ENCODE measurements at places on chromosomes 4 and X. TPM values are rescaled to one million over a fixed set of nuclear protein-coding genes. Genes with fewer than 3 reads are reported as not detected.

GRCh38 chrX:7091923-7092322, 55.6 kb upstream of the STS start:
- no peak for DNase-seq

DNA sequence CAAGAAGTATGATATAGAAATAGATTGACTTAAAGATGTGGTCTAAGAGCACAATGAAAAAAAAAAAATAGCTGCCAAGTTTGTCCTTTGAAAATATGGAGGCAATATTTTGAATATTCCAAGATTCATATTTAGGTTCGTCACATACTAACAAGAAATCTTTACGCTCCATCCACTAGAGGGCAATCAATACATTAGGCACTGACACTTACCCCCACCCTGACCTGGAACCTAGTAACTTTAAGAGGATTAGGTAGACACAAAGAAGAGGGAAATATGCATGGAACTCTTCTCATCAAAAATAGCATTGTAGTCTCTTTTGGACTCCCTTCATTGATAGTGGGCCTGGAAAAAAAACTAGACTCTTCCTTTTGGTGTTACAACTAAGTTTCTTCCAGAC, 1108.1 kb downstream of the PCDH19 start:
- DNase-seq, result no peak

GRCh38 chr4:48944756-48945241, 38.2 kb upstream of the OCIAD2 start:
- no peak for DNase-seq

GRCh38 chr4:18733961-18734360, 712.4 kb upstream of the LCORL start:
- DNase-seq, result no peak

- peak; percentile 56 for DNase-seq
These were observed 30.7 kb upstream of the SMARCA5 start for GRCh38 chr4:143482840-143483239.

DNA sequence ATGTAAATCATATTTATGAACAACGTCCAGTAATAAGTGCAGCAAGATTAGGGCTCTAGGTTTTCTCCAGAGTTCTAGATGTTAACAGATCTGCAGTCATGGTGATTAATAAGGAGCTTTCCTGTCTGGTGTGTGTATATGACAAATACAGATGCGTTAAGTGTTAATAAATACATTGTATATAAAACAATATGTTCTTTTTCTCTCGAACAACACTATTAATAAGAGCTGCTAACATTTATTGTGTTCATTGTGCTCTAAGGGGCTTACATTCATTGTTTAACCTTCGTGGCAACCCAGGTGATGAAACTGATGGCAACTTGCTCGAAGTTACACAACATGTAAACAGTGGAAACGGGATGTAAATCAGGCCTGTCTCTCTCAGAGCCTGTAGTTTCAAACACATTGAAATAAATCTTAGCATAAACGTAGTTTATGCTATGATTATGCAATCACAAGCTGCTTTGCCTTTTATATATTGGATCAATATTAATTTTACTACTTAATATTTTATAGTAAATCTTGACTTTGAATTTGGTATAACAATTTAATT, 547 bp upstream of the CLGN start:
- no peak for DNase-seq

DNA sequence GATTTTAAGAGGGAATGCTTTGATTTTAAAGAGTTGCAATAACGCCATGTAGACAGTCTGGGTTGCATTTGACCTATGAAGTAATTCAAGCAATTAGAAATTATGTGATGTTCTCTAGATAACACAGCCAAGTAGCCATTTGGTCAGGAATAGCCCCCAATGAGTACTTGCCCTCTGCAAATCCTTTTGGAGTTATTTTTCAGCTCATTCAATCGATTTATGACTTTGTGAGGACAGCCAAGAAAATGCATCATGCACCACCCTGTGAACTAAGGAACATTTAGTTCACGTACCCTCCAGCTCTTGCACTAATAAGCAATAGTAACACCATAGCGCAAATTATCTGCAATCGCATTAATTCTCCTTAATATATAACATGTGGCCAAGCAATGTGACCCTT, 552.6 kb upstream of the INTU start:
- no peak for DNase-seq

GRCh38 chr4:154836030-154836429, 55.0 kb downstream of the RBM46 start:
- no peak for DNase-seq

- DNase-seq, result no peak
These were observed 4.2 kb downstream of the TACC3 start for GRCh38 chr4:1725521-1725920.

- DNase-seq, result no peak
These were observed 22.5 kb downstream of the LETM1 start for GRCh38 chr4:1833307-1834046.

DNA sequence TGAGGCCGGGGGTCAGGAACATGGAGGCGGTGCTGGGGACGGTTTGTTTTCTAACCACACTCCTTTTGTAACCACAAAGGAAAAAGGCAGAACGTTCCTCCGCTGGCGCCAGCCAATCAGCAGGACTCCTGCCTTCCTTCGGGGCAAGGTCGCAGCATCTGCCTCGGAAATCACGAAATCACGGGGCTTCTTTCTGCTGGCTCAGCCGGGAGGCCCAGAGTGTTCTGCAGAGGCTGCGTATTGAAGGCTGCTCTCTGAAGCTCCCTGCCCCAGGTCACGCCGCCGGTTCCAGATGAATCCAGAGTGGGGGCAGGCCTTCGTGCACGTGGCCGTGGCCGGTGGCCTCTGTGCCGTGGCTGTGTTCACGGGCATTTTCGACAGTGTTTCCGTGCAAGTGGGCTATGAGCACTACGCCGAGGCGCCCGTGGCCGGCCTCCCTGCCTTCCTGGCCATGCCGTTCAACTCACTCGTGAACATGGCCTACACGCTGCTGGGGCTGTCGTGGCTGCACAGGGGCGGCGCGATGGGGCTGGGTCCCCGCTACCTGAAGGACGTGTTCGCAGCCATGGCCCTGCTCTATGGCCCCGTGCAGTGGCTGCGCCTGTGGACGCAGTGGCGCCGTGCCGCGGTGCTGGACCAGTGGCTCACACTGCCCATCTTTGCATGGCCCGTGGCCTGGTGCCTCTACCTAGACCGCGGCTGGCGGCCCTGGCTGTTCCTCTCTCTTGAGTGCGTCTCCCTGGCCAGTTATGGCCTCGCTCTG, 9.4 kb downstream of the TMEM187 start:
- no peak for DNase-seq

DNA sequence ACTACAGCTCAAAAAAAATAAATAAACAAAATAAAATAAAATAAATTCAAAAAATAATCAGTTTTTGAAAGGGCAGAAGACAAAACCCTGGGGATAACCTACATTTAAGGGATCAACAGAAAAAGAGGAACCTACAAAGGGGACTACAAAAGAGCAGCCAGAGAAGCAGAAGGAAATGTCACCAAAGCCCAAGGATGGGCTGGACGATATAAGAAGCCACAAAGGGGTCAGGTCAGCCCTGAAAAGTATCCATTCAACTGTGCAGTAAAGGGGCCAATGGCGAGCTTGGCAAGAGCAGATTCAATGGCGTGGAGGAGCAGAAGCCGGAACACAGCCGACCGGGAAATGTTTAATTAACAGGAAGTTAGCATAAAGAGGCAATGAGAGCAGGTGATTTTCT, 16.9 kb downstream of the ACOT9 start:
- no peak for DNase-seq

- DNase-seq, result peak; percentile 60
These were observed 792 bp downstream of the PPID start for GRCh38 chr4:158722291-158722916.

GRCh38 chr4:106594291-106594952, 225.8 kb upstream of the GIMD1 start:
- no peak for DNase-seq

DNA sequence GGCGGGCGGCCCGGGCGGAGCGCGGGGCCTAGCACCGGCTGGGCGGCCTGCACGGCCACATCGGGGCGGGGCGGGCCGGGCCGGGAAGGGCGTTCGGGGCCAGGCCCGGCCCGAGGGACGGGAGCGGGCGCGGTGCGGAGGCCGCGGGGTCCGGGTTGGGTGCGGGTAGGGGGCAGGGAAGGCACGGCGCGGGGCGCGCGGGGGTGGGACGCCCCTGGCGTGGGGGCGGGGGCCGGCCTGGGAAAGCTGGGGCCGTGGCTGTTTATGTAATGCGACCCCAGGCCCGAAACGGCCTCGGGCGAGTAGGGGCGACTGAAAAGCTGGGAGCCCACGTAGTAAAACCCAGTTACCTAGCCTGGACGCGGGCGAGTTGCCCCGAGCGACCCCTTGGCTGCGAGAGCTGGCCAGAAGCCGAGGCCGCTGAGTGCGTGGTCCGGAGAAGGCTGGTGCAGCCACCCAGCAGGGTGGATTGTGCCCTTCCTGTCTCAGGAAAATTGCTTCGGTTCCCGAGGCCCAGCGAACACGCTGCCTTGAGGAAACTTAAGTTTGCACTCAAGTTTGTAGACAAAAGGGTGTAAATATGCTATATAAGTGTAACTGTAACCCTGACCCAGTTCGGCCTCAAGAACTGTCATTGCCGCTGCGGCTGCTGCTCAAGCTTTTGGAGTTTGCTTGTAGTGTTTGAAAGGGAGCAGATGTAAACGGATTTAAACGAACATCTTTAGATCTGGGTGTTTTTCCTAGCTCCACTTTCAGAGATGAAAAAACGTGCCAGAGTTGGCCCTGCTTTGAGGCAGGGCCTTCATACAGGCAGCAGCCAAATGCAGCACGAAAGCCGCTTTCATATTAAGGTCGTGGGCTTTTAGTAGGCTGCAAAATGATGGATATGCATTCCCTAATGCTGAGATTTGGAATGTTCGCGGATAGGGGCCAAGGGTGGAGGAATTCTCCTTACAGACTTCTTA, 674 bp downstream of the SEC24B start:
- peak; percentile 44 for DNase-seq

DNA sequence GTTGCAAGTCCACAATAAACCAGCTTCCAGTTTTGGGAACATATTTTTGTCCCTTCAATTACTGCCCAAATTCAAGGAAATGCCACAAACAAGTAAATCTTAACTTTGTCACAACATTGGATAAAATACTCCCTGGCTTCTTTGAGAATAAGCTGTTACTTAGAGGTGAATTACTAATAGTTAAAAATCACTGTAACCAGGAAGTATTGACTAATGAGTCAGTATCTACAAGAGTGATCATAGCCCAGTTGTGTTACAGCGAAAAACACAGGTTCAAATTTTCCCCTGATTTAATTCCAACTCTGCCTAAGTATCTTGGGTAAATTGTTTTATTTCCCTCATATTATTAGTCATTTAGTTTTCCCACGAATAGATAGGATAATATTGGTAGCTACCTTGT, 291.2 kb upstream of the PPARGC1A start:
- DNase-seq, result no peak

DNA sequence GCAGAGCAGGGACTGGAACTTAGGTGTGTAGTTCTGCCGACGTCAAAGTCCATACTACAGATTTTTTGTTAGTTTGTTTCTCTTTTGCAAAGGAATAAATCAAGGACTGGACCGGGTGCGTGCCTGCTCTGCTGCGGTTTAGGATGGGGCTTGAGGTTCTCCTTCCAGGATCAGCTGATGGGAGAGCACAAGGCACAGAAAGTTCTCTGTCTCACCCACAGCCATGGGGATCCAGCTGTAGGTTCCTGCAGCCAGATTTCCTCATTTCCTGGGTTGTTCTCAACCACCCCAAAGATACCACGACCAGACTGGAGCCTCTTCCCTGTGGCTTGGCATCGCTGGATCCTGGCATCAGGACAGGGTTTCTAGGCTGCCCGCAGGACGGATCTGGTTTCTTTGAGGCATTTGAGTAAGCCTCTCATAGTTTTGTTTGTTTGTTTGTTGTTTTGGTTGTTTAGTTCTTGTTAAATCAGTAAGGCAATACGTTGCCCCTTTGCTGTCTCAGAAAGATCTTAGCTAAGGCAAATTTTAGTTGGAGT, 789 bp upstream of the SRPX start:
- no peak for DNase-seq

DNA sequence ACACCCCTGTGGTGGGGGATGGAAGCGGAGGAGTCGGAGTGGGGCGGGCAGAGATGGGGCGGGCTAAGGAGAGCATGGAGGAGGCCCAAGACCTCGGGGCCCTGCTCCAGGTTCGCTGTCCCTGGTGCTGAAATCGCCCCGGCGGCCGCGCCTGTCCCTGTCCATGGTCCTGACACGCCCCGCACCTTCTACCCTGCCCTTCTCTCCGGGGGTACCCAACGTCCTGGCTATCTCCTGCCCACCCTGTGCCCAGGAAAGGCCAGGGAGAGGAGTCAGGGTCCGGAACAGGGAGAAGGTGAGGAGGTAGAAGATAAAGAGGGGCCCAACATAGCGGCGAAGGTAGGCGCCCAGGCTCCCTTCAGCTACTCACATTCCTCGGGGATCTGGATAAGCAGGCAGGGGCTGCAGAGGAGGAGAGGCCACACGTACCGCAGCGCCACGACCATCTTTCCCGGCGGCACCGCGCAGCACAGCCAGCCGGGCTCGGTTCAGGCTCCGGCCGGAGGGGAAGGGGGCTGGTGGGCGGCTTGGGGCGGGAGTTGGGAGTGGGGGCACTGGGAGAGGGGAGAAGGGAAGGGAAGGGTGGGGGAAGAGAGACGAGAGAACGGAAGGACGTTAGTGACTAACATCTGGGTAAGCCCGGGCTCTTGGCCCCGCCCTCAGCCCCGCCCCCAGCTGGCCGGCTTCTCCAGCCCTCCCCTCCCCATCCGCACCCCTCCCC, 10.4 kb downstream of the L1CAM start:
- no peak for DNase-seq

Gene SH3D19
- 23.3 TPM for total RNA-seq

Gene EPHA5
- total RNA-seq, result 0.24 TPM

Gene GAGE10
- total RNA-seq, result not detected

Gene PLAC8
- total RNA-seq, result 106 TPM

Gene HTR2C
- not detected for total RNA-seq

Gene SPANXD
- not detected for total RNA-seq

Gene IRS4
- total RNA-seq, result not detected

Gene PCDH19
- total RNA-seq, result 0.06 TPM

Gene SYP
- total RNA-seq, result 8.7 TPM

Gene NOA1
- total RNA-seq, result 23.7 TPM

Gene KCND1
- total RNA-seq, result 0.44 TPM

Gene SLIT2
- total RNA-seq, result not detected

All from G401 (cell line).